ENCODE measurements at places on chromosomes 11 and 22.
A peak's percentile ranks its signal among the peaks of the same experiment; 100 is the strongest.

GRCh38 chr11:34178209-34178821 lies 72.9 kb downstream of the NAT10 start:
- no peak for DNase-seq

- DNase-seq: no peak
These were observed 3.6 kb downstream of the YDJC start for GRCh38 chr22:21626073-21626734.

GRCh38 chr11:69276165-69276564 lies 17.8 kb upstream of the MYEOV start:
- no peak for DNase-seq

DNA sequence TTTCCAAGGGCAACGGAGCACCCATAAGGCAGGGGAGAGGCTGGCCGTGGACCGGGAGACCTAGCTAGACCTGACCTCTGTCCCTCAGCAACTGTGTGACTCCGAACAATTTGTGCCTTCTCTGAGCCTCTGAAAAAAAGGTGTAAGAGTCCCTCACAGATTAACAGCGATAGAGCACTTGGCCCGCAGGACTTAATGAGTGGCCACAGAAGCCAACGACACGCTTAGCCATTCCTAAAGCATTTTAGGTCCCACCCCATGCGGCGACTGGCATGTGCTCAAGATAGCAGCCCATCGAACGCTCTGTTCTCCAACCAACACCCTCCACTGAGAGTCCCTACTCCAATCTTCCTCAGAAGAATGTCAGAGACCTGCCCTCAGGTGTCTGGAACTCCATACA lies 1.5 kb downstream of the SULT4A1 start:
- no peak for DNase-seq

- peak; percentile 57 for DNase-seq
These were observed 23.4 kb upstream of the PIK3C2A start for GRCh38 chr11:17230867-17231851.

GRCh38 chr11:47467357-47467756 lies 18.4 kb upstream of the RAPSN start:
- DNase-seq: no peak

GRCh38 chr11:61617515-61617914 lies 36.6 kb upstream of the SYT7 start:
- DNase-seq: no peak

- DNase-seq: no peak
These were observed 19.9 kb upstream of the USP47 start for GRCh38 chr11:11821899-11822298.

DNA sequence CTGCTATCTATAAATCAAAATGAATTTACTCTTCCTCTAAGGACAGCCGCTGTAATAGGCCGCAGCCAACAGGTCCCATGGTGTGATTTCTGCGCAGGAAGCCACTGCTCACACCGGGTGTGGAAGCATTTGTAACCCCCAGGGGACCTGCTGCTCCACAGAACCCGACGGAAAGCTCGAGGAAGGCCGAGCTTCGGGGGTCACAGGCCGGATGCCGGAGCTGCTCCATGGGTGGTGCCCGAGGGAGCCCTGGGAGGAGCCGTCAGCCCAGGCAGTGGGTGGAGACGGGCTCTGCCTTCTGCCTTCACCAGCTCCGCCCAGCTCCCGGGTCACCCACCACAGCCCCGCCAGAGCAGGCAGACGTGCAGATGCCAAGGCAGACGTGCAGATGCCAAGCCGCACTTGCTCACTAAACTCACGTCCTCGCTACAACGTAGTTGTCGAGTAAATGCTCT lies 63.5 kb downstream of the BRD1 start:
- DNase-seq: no peak

GRCh38 chr11:12809864-12810567 lies 135.8 kb downstream of the TEAD1 start:
- DNase-seq: no peak

- no peak for DNase-seq
These were observed 9.4 kb downstream of the SLCO2B1 start for GRCh38 chr11:75160220-75160757.

DNA sequence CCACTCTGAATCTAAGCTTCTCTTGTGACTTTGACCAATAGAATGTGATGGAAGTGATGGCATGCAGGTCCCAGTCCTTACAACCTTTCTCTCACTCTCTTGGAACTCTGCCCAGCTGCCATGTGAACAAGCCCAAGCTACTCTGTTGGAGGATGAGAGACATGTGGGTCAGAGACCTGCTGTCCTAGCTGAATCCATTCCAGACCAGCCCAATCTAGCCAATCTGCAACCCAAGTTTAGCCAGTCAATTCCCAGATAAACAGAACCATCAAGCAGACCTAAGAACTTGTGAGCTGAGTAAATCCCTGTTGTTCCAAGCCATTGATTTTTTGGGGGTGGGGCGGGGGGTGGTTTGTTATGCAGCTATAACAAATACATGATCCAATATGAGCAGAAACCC lies 69.2 kb upstream of the GRK3 start:
- DNase-seq: no peak

DNA sequence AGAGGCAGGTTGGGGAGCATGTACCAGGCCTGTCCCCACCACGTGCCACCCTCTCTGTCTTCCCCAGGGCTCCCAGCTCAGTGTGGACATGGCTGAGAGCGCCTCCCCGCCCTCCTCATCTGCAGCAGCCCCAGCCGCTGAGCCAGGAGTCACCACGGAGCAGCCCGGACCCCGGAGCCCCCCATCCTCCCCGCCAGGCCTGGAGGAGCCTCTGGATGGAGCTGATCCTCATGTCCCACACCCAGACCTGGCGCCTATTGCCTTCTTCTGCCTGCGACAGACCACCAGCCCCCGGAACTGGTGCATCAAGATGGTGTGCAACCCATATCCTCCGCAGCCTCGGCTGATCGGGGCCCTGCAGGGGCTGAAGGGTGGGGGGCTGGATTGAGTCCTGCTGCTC lies at the start of gene CACNA1I:
Gene CACNA1I, plus strand, starts transcription at position 89 of the 400 bp plus-strand sequence. Its CDS starts 0 bp downstream, at position 89.
- DNase-seq: no peak

DNA sequence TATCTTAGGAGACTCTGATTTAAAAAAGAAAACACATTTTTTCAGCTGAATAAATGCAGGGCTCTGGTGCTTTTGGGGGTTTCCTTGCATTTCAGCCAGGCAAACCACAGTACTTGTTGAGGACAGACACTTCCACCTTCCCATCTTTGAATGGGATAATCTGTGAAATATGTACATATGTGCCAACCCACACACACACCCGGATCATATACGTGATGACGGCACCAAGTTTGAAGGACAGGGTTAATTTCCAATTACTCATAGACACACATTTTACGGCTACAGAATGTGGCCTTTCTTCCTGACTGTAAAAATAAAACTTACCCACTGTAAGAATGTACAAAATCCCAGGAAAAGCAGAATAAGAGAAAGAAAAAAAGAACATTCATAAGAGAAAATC lies 104.4 kb downstream of the MPPED2 start:
- no peak for DNase-seq

DNA sequence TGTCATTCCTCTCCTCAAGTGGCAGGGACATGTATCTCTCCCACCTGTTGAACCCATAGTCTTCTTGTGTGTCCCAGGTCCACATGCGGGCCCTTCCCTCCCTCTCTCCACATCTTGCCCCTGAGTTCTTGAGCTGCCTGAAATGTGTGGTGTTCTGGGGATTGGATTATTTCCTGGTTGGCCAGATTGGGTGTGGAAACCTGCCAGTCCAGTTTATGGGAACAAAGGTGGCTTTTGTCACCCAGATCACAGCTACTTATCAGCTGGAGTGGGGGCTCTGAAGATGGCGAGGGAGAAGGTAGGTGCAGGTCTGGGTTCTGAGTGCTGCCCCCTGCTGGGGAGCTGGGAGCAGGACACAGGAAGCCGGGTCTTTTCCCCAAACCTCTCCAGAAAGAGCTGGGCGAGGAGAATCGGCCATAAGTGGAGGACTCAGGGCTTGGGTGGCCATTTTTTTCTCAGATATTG lies 14.2 kb downstream of the DTX4 start:
- peak; percentile 63 for DNase-seq

DNA sequence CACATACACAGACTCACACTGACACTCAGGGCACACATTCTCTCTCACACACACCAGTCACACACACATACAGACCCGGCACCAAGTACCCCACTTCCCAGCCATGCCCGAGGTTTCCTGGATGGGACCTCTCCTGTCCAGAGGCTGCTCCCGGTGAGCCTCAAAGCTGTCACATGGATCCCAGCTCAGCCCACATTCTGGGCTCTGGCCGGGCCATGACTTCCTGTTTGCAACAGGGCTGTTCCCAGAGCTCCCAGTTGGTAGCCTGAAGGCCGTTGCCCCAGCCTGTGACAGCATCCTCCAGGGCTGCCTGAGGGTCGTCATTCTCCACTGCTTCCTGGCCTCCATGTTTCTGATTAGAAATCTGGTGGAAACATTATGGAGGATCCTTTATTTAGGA lies 14.6 kb upstream of the CYP2D6 start:
- DNase-seq: no peak

- no peak for DNase-seq
These were observed 14.4 kb upstream of the OR52K1 start for GRCh38 chr11:4467811-4468606.

GRCh38 chr11:1390569-1391164 lies 933 bp downstream of the BRSK2 start:
- DNase-seq: peak; percentile 51

DNA sequence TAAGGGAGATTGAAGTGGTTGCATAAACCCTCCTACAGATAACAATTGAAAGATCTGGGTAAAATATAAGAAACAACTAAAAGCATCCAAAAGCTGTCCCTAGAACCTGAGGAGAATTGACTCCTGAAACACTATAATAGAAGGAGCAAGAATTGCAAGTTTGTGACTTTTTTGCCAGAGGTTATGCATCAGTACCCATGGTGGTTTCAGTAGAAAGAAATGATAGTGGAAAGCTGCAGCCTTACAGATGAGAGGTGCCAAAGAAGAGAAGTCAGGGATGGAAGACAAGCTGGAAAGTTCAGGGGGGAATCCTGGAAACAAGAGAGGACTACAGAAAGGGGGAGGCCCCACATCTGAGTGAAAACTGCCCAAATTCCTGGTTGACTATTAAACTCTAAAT lies 80.7 kb downstream of the PACS1 start:
- DNase-seq: no peak

GRCh38 chr11:64536396-64536941 lies 54.6 kb upstream of the SLC22A12 start:
- no peak for DNase-seq

GRCh38 chr22:37273126-37273845 lies 9.0 kb upstream of the CYTH4 start:
- no peak for DNase-seq

GRCh38 chr22:43188829-43189545 lies 2.1 kb upstream of the TTLL12 start:
- no peak for DNase-seq

- DNase-seq: no peak
These were observed 8.2 kb downstream of the LRFN4 start for GRCh38 chr11:66864924-66865697.

- no peak for DNase-seq
These were observed 9.2 kb upstream of the RRP7A start for GRCh38 chr22:42528591-42529307.

DNA sequence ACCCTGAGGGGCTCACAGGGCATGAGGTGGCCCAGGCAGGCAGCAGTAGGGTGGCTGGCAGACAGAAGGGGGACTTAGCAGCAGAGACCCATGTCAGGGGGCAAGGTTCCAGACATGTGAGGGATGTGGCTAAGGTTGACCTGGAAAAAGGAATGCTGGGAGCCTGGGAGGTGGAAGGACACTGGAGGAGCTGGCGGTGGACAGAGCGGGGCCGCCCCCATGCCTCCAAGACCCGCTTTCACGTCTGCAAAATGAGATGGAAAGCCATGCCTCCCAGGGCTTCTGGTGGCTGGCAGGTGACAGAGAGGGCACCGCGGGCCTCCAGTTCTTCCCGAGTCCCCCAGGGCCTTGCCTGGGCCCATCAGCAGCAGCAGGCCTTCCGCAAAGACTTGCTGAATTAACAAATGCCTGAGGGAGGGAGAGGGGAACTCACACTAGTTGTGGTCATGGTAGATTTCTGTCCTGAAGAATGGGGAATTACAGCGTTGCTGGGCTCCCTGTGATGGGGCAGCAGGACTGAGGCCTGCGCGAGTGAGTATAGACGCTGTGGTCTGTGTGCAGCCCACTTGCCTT lies 23.1 kb upstream of the SOX10 start:
- DNase-seq: no peak

DNA sequence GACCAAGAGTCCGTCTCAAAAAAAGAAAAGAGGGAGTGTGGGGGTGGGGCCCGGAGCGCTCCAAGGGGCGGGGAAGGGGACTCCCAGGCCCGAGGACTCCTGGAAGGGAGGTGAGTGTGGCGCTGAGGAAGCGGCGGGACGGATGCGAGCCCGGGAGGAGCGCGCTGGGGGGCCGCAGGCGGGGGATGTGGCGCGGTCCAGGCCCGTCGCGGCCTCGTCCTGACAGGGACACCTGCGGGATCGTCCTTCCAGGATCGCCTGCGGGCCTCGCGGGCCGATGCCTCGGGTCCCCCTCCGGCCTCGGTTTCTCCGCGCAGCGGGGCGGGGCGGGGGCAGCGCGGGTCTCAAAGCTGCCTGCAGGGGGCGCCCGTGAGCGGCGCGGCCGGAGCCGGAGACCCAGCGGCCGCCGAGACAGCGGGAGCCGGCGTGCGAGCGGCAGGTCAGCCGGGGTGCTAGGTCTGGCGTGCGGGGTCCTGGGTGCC lies 3.8 kb upstream of the ADORA2A start:
- DNase-seq: peak; percentile 83

GRCh38 chr11:80815752-80816453 lies 1375.1 kb upstream of the TENM4 start:
- DNase-seq: no peak

- DNase-seq: no peak
These were observed 67.4 kb upstream of the PRDM11 start for GRCh38 chr11:45079075-45079444.

DNA sequence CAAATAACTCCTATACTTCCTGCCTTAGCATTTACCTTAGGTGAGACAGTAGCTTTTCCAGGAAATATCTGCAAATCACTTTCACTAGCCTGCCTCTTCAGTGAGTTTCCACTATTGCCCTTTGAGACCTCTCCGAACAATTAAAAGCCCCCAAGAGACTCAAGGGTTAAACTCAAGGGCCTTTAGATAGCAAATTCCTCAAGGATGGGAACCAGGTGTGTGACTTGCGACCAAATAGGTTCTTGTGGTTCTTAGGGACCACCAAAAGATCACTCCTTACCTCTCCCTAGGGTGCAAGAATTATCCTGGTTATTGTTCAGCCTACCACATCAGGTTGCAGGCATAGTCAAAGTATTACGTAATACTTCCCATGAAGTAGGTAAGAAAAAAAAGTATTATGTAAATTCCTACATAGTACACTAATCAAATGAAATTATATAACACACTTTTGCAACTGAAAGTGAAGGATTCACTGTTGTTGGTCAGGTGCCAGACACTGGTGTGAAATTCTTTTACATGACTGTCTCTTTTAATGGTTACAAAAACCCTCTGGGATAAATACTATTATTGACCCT lies 1.4 kb upstream of the RDX start:
- no peak for DNase-seq

GRCh38 chr11:57348636-57349313 lies 10.6 kb downstream of the P2RX3 start:
- DNase-seq: no peak
